ENCODE measurements at places on chromosomes 4 and X.

DNA sequence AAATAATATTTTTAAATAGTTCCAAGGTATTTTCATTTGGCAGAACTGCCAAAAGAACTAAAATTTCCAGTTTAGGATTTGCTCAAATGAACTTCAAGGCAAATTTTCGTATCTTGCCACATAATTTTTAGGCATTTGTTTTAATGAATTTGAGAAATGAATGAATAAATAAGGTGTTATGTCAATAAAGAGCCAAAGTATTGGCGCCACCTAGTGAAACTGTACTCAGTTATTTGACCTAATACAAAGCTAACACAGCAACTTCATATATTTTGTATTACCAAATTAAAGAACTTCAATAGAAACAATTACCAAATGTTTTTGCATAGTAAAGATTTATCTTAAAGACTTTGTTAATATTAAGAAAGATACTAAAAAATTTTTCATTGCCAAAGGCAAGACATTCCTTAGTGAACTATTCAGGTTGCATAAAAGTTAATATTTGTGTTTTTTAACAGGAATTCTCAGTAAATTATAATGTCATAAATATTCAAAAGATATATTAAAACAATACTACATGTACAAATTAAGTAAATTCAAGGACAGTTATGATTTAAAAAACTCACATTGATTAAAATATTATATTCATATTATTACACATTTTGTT lies 50.3 kb downstream of the STPG2 start:
- DNase-seq, result peak; percentile 5

GRCh38 chr4:6143603-6144181 lies 56.7 kb downstream of the JAKMIP1 start:
- no peak for DNase-seq

- DNase-seq, result peak; percentile 88
Observed at GRCh38 chr4:2954358-2955185, 8.6 kb downstream of the NOP14 start.

- no peak for DNase-seq
Observed at GRCh38 chrX:87518504-87518903, 902 bp downstream of the KLHL4 start.

DNA sequence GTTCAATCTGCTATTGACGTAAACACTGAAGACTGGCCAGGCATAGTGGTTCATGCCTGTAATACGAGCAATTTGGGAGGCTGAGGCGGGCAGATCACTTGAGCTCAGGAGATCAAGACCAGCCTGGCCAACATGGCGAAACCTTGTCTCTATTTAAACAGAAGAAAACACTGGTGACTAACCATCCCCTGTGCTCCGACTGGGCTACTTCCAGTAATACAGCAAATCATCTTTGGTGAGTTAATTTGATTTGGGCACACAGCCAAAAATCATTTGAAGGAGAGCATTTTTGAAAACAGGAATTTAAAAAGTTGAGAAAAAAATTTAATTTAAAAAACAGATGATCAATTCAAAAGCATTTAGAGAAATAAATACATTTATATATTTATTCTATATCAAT lies 52.0 kb downstream of the SEC24D start:
- no peak for DNase-seq

GRCh38 chr4:151953312-151953711 lies 192.5 kb upstream of the GATB start:
- no peak for DNase-seq

- no peak for DNase-seq
Observed at GRCh38 chr4:163280703-163281519, 51.5 kb downstream of the NPY1R start.

DNA sequence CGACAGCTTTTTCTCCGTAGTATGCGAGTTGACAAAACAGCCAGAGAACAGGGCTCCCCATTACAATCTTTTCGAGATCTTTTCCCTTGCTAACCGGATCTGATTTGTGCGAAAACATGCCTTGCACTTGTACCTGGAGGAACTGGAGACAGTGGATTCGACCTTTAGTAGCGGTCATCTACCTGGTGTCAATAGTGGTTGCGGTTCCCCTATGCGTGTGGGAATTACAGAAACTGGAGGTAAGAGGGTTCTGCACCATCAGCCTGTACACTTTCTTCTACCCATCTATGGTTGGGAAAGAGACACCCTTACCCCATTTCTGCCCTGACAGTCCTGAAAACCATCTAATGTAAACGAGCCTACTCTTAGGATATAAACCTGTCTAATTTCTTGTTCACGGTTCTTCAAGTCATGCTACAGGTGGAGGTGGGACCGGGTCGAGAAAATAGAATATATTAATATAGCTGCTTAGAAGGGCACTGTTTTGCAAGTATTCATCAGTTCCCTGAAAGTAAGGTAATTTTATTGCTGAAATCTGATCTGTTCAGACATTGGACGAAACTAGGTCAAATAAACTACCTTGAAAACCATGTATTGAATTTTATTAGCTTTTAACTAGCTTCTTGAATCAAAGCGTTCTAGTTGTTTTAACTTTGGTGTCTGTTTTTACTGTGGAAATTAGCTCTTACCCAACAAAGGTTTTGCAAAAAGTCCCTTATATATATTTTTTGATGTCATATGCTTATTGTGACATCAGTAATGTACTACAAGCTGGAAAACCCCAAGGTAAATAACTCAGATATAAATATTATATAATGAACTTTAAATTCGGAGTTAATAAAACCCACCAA lies 869 bp downstream of the TMEM184C start:
- no peak for DNase-seq

GRCh38 chrX:44042751-44043150 lies 69.6 kb upstream of the NDP start:
- DNase-seq, result no peak

- no peak for DNase-seq
Observed at GRCh38 chrX:118551426-118551825, 55.8 kb downstream of the DOCK11 start.

GRCh38 chr4:24126776-24127175 lies 236.9 kb upstream of the PPARGC1A start:
- no peak for DNase-seq

DNA sequence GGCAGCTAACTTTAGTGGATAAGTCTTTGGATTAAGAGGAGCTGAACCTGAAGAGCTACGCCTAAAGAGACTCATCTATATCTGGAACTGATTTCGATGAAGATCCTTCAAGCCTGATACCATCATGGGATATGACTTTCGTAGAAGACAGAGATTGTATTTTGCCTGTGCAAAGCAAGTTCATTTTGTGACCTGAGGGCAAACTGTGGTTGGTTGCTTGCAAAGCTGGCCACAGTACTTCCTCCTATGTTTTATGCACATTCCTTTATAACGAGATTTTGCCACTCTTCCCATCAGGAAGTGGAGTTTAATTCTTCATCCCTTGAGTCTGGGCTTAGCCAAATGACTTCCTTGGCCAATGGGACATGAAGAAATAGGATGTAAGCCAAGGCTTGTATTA lies 519.3 kb upstream of the NR3C2 start:
- no peak for DNase-seq

GRCh38 chr4:43763029-43763610 lies 685.5 kb downstream of the KCTD8 start:
- no peak for DNase-seq

DNA sequence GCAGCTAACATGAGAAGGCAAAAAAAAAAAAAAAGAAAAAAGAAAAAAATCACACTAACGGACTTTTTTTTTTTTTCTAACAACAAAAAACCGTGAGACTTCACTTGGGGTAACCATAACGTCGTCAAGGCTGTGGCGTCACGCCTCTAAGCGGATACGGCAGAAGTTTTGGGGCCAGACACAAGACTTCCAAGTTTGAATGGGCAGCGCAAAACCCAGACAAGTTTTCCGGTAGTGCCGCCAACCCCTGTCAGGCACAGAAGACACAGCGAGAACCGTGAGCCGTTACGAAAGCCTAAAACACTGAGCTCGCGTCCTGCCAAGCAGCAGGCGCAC lies 556 bp upstream of the SMARCA5 start:
- no peak for DNase-seq

Measured in activated CD4-positive, alpha-beta T cell treated with anti-CD3 and anti-CD28 coated beads for 36 hours (primary cell).